NCI-H524 (cell line): ENCODE measurements at places on chromosomes 11 and 22.

- peak; percentile 42 for DNase-seq
Measured at GRCh38 chr11:79461144-79461543, 20.3 kb upstream of the TENM4 start.

DNA sequence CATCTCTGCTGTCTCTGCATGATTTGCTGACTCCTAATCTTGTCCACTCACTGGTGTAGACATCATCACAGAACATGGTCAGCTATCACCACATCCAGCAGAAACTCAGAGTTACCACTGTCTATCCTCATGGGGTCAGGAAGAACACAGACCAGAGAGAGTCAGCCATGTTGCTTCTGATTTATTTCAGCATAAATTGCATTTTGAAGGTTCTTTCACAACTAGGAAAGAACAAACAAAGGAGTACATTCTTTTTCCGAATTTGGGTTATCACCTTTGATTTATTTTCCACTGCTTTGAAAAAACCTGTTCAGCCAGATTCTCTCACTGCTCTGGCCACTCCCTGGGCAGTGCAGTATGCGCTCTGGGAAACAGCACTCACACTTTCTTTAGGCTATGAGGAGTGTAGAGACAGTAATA, 172.0 kb upstream of the MTMR2 start:
- DNase-seq: no peak

- no peak for DNase-seq
Measured at GRCh38 chr22:44338906-44339305, 26.2 kb upstream of the SHISAL1 start.

DNA sequence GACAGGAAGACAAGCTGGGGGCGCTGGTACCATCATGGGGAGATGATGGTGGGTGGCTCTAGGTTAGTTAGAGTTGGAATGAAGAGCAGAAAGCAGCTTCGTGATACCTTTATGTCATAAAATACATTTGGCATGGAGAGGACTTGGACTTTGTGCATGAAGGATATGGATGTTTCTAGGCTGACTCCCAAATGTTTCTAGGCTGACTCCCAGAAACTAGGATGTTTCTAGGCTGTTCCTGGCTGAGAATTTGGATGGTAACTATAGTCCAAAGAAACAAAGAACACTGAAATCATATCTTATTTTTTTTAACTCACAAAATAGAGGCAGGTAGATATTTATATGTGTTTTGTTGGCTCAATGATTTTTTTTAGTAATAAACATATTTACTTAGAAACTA, 89.4 kb upstream of the VPREB1 start:
- DNase-seq: no peak

DNA sequence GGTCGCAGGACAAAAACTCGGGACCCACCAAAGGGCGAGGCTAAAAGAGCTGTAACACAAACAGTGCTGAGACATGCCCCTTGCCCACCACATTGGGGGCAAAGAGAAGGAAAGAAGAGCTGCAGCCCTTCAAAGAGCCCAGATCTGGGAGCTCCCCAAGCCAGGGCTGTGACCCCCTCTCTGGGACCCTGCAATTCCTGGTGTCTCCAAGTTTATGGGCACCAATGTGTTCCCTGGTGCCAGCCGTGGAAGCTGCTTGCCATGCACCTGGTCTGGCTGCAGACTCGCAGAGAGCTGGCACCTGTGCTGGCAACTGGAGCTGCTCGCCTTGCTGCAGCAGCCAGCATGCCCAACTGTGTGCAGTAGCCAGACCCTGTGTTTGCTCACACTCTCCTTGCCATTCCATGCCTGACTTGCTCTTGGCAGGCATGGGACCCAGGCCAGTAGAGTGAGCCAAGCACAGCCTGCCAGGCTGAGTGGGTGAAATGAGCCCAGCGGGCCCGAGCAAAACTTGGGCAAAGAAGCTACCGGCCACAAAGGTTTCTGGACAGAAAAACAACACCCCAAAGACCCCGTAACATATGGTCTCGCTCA, 16.0 kb downstream of the RRP8 start:
- no peak for DNase-seq

GRCh38 chr11:75779960-75780359, 11.4 kb downstream of the DGAT2 start:
- DNase-seq: no peak

GRCh38 chr11:76256448-76256847, 50.1 kb upstream of the WNT11 start:
- peak; percentile 36 for DNase-seq

GRCh38 chr11:103525069-103525468, 415.8 kb downstream of the DYNC2H1 start:
- no peak for DNase-seq

DNA sequence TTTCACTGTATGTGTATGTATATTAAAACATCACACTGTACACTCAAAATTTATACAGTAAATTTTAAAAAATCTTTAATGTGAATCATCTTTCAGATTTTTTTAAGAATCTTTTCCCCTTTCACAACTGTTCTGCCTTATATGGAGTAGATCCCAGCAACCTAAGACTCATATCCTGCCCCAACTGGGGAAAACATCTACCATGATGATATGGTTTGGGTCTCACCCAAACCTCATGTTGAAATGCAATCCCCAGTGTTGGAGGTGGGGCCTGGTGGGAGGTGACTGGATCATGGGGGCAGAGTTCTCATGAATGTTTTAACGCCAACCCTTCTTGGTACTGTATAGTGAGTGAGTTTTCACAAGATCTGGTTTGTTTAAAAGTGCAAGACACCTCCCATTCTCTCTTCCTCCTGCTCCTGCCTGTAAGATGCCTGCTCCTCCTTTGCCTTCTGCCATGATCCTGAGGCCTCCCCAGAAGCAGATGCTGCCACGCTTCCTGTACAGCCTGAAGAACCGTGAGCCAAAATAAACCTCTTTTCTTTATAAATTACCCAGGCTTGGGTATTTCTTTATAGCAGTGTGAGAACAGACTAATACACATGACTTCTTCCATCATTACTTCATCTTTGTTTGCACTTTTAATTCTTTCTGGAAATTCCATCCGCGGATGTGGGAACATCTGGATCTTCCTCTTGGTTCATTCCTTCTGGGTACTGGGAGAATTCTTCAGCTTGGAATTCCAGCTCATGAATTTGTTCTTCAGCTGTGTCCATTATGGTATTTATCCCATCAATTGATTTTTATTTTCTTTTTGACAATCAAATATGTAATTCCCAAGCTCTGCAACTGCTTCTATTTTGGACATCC, 36.9 kb downstream of the LINC01488 start:
- DNase-seq: no peak

DNA sequence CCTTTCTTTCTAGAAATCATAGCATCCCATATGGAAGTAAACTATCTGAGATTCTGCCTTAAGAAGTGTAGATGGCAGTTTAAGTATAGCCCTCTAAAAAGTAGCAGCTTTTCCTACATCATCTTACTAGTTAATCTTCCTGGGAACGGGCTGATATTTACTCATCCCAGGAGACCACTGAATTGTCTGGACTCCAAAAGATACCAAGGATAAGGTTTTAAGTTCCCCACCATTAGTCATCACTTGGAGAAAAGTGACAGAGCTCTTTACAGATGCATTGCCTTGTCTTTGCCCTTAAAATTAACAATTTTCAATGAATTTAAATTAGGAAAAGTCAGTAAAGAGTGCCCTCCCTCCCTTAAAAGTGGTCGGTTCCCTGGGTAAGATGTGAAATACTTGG, 129.5 kb downstream of the MAML2 start:
- no peak for DNase-seq

DNA sequence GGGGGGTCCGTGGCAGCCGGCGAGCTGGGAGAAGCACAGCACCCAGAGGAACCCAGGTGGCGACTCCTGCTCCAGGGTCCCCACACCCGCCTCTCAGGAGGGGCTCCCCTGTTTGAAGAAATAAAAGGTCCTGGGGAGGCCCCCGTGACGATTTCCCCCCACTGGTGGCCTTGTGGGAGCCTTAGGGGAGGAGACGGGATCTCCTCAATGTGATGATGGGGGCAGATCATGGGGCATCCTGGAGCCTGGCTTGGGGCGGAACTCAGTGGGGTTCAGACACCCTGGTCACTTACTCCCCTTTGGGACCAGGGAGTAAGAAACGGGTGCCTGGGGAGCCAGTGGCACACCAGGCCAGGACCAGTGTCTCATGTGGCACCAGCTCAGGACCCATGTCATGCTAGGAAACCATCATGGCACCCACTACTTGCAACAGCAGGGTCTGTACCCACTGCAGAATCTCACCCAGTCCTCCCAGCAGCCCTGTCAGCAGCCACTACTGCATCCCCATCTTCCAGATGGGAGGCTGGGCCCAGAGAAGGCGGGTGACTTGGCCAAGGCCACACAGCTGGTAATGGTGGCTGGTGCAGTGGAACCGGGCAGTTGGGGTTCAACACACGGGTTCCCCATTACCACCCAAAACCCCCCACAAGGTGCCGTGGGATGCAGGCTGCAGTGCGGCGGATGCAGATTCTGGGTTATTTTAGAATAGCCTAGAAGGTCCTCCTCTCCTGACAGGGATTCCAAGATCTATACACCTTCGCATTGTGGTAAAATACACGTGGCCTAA, 130.7 kb downstream of the CTTN start:
- DNase-seq: no peak

DNA sequence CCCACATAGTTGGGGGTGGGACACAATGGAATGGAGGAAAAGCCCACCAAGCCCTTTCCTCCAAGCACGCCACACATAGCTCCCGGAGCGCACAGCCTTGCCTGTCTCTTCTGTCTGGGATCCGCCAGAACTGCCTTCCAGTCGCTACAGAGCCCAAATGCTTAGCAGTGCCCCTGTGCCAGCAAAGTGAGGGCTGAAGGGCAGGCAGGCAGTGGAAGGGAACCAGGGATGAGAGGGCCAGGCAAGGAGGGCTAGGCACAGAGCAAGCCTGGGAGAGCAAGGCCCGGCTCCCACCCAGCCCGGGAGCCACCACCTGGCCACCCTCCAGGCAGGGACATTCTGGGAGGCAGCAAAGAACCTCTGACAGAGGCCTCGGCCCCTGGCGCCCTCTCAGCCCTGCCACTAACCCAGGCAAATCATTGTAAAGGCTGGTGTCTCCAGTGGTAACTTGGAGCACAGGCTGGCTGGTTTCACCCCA, 32.5 kb downstream of the PPP2R1B start:
- DNase-seq: no peak

DNA sequence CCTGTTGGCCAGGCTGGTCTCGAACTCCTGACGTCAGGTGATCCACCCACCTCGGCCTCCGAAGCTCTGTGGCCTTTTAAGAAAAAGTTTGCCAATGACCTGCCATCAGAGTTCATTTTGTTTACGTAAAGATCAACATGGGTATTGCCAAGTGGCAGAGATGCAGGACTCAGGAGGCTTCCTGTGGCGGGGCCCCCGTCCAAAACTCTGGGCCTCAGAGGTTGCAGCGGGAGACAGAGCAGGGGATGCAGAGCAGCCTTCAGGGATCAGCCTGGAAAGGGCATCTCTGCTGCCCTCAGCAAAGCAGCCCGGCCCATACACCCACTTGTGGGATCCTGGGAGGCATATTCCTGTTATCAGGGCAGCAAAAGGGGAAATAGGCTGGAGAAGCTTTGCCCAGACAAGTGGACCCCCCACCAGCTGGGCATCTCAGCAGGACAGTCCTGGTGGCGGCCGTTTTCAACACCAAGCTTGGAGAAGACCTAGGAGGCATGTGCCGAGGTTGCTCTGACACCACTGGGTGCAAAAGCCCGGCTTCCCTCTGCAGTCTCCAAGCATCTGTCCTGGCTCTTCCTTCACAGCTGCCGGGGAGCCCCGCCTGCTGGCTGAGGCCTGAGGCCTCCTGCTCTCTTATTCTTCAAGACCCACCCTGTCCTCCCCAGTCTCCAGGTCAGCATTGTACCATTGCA, 1152.4 kb downstream of the BRD1 start:
- DNase-seq: no peak

GRCh38 chr11:94131047-94131717, 2.5 kb downstream of the PANX1 start:
- DNase-seq: no peak

DNA sequence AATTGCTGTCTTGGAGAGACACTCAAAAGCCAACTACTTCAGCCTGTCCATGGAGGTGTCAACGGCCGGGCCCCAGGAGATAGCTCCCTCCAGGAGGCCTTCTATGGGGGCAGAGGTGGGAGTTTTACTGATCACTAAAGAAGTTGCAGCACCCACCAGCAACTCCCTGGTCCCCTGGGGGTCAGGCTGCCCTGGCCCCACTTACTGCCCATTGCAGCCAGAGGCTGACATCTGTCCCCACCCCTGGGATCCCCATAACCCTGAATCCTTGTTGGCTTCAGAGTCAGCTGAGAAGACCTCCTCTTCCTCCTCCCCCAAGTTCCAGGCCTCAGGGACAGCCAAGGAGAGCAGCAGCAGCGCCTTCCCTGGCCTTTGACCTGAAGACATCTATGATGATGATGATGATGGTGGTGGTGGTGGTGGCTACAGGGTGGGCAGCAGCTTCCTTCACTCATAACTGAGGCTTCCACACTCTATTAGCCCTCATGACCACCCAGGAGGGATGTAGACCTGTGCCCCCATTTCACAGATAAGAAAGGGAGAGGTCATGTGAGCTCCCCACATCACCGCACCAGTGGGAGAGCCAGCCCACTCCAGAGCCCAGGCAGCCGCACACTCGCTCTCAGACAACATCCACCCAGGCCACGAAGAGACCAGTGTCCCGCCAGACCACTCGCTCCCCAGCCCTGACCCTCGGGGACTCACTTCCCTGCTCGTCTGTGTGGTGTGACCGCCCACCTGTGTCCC, 43.8 kb upstream of the FGF3 start:
- no peak for DNase-seq

GRCh38 chr11:35621620-35622019, 3.4 kb downstream of the FJX1 start:
- DNase-seq: no peak

DNA sequence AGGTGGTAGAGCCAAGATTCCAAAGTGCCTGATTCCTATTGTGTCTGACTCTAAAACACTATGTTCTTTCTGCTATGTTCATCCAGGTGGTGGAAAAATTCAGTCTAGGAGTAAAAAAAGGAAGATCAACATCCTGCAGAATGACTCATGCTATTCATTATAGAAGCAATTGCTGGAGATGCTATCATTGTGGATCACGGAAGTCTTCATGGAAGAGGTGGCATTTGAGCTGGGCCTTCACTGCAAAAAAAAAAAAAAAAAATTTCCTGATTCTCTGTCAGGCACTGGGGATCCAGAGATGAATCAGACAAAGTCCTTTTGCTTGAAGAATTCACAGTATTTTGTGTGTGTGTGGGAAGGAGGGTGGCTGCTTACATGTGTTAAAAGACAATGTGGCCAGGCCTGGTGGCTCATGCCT, 1.4 kb upstream of the UVRAG start:
- no peak for DNase-seq

DNA sequence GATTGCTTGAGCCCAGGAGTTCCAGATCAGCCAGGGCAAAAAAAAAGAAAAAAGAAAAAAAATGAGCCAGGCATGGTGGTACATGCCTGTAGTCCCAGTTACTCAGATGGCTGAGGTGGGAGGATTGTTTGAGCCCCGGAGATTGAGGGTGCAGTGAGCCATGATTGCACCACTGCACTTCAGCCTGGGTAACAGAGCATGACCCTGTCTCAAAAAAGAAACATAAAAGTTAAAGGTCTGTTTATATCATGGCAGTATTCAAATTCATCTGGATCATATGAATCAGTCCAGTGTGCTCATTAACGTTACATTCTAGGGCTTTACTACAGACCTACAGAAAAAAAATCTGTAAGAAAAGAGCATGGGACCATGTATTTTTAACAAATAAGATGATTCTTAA, 13.9 kb downstream of the HSD17B12 start:
- no peak for DNase-seq

- DNase-seq: no peak
Measured at GRCh38 chr11:64720640-64721358, 2.2 kb downstream of the NRXN2 start.
